D721Med (cell line): ENCODE measurements at places on chromosomes 6 and 20.

DNA sequence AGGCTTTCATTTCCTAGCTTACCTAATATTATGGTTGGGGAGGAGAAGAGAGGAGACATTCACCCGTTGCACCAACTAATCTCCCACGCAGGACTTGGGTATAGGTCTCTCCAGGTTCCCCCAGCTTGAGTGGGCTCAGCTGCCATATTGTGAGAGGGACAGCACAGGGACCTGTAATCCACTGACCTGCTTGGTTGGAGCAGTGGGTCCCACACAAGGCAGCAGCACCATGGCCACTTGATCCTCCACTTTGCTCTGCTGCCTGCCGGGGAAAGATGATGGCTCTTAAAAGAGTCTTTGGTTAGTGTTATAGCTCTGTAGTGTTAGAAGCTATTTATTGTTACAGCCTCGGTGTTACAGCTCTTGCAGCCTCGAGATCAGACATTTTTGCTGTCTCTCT lies 22.5 kb upstream of the ECHDC1 start:
- DNase-seq: no peak

- no peak for DNase-seq
Measured at GRCh38 chr20:6339176-6339575, 216.3 kb upstream of the FERMT1 start.

- no peak for DNase-seq
Measured at GRCh38 chr20:9996944-9997343, 37.8 kb upstream of the ANKEF1 start.

DNA sequence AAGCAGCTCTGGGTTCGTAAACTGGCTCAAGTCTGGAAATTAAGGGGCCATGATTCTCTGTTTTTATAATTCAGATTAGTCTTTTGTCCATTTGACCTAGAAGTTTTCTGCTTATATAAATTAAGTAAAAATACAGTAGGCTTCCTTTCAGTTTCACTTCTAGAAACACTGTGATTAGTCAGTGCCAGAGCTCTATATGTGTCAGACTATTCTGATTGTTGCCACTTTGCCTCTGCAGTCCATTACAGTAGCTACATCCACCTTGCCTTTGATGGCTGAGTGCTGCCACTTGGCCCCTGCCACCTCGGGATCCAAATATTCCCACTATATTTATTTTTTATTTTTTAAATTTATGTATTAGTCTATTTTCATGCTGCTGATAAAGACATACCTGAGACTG lies 7.9 kb downstream of the ZC2HC1B start:
- no peak for DNase-seq

DNA sequence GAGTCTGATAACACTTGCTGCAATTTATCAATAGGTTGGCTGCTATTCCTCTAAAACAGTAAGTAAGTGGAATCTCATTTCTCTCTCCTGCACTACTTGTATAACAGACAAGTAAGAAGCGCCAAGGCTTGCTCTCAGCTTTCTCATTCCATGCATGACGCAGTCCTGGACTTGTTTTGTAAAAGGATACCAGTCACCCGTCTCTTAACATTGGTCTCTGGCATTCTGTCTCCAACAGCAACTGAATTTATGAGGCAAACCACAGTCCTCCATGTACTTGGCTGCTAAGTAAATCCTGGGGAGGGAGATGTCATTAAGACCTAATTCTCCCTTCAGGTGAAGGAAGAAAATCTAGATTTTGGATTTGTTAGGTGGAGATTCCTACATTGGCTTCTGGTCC lies 115.4 kb downstream of the OPN5 start:
- no peak for DNase-seq

- no peak for DNase-seq
Measured at GRCh38 chr6:45690846-45691245, 313.1 kb upstream of the SUPT3H start.

DNA sequence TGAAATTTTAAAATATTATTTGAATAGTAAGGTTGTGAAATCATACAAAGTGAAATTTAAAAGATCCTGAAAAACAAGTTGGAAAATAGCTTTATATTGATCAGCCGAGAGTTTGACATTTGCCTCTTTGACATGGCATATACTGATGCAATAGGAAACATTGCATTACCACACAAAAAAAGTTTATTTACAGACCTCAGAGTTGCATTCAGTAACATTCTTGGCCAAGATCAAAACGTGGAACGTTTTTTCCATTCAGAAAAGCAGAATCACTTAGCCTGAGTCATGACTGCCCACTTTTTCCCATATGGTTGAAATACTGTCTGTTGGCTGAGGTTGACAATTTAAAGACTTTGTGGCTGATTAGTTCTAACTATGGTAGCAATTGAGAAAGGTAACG lies 55.1 kb upstream of the BACH2 start:
- no peak for DNase-seq

DNA sequence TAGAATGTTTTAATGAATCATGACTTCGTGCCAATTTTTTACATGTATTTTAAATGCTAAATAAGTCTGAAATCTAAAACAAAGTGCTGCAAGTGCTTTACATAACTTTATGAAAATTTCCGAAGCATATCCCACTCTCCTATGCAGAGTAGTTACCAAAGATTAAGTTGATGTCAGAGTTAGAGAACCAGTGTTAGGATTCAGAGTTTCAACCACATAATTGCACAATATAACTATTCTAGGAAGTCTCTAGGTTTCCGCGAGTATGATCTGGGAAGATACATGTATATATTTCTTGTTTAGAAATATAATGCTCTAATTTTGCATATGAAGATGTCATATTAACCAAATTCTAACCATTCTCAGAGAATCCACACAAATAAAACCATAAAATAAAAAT lies 74.8 kb downstream of the ASCC3 start:
- no peak for DNase-seq

GRCh38 chr20:23340524-23340923 lies 10.1 kb upstream of the NXT1 start:
- peak; percentile 41 for DNase-seq

- no peak for DNase-seq
Measured at GRCh38 chr6:96542702-96543101, 20.2 kb upstream of the FHL5 start.

DNA sequence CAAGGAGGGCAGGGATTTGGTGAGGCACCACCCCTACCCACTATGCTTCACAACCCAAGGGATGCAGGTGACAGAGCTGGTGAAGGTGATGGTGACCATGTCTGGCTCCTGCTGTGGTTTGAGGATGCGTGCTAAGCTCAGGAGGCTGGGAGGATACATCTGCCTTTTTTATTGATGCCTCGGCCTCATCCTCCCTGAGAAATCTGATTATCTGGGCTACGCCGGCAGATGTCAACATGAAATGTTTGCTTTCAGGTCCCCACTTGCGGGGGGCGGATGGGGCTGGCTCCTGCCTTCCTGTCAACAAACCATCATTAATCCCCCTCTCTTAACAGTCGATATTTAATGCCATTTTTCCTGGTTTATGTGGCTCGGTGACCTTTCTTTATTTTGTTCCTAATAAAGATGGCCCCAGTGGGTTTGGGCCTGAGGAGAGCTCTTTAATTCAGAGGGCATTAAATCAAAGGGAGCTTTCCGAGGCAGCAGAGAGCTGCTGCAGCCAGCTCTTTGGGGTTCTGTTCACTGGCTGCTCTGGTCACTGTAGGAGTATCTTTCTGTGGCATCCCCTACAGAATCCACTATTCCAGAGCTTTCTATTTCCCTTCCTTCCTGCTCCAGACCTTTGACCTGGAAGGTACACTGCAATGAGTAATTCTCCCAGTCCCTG lies 33.5 kb upstream of the LRFN2 start:
- no peak for DNase-seq

- no peak for DNase-seq
Measured at GRCh38 chr6:135062735-135063134, 8.1 kb upstream of the HBS1L start.

- no peak for DNase-seq
Measured at GRCh38 chr6:14509120-14509519, 391.5 kb downstream of the CD83 start.

DNA sequence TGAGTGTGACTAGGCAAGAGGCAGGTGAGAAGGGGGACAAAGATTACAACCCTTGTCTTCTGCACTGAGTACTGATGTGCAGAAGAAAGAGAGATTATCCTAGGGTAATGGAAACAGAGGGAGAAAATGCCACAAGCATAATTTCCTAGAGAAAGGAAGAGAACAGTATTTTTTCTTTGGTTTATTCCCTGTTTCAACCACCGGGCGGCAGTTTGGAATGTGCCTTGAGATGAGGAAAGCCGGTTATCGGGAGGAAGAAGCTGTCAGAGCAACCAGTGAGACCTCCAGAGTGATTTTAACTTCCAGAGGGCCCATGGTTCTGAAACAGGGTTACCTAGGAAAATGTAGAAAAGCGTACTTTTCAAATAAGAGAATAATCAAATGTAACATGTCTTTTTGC lies 121.4 kb downstream of the REV3L start:
- no peak for DNase-seq

GRCh38 chr20:58054780-58055373 lies 173.6 kb downstream of the ANKRD60 start:
- DNase-seq: no peak

DNA sequence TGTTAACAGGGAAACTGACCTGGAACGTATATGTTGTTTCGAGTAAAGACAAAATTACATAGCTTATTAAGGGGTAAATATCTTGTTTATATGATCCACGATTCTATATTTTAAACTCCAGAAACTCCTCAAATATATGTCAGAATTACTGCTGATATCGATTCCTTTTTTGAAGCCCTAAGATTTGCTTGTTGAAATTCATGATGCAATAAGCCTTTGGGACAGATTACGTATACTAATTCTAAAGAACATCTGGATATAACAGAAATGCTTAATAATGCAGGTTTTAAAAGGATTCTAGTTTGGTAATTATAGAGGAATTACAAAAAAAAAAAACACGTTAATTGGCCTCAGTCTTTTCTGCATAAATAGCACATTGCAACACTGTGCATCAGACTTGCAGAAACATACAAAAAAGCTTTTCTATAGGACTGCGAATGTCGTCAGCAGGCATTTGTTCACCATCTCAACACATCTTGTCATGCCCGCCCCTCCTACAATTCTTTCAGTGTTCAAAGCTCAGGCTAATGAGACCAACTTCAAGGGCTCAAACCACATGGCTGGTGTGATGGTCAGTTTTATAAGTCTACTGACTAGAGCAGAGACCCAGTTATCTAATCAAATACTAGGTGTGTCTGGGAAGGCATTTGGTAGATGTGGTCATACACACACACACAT lies 74.9 kb downstream of the AGPAT4 start:
- DNase-seq: no peak

DNA sequence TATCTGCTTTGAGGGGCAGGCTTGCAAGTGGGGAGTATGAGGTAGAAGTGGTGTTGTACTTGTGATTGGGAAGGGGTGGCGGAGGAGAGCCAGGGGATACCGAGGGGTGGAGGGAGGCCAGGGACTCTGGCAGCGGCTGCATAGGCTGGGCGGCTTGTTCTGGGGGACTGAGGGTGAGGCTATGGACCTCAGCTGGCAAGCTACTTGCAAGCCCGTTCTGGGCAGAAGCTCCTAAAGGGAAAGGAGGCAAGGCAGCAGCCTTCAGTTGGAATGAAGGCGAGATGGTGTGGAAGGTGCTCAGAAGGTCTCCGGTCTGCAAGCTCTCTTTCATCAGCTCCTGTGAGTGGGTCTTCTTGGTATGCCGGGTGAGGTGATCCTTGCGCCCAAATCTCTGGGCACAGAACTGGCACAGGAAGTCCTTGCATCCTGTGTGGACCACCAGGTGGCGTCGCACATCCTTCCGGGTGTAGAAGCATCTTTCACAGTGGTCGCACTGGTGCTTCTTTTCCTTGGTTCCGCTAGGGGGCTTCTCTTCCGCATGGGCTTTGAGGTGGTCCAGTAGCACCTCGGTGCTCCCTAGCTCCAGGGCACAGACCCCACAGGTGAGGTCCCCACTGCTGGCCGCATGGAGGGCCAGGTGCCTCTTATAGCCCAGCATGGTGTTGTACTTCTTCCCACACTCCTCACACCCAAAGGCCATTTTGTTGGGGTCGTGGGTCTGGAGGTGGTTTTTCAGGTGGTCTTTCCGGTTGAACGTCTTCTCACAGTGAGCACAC lies 66.0 kb downstream of the PLAGL1 start:
- DNase-seq: peak; percentile 40

DNA sequence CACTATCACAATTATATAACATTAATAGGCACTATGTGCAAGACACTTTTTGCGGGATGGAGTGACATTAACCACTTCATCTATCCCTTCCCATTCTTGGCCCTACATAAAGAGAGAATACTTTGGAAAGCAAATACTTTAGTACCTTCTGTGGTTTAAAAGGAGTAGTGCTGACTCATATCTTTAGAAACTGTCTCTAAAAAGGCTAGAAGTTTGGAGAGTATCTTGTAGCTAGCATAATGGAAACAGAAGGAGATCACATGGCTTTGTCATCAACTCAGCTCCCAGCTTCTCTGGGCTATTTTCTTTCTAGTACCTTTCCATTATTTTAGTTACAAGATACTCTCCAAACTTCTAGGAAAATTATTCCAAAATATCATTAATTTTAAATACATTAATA lies 157.5 kb downstream of the ADGRG6 start:
- DNase-seq: no peak

DNA sequence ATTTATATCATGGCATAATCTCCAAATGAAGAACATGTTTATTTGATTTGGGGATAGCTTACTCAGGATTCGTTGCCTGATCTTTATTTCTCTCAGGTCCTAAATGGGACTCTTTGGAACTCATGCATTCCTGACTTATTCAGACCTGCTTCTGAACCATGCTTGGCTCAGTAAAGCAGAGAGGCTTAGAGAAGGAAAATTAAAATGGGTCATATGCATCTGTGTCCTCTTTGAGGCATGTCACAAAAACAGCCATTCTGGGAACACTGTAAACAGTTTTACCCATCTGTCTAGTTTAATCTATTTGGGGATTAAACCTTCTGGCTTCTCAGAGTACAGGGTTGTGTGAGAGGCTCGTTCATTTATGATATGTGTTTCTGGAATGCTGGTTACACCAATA lies 1017.3 kb downstream of the KIF16B start:
- no peak for DNase-seq

DNA sequence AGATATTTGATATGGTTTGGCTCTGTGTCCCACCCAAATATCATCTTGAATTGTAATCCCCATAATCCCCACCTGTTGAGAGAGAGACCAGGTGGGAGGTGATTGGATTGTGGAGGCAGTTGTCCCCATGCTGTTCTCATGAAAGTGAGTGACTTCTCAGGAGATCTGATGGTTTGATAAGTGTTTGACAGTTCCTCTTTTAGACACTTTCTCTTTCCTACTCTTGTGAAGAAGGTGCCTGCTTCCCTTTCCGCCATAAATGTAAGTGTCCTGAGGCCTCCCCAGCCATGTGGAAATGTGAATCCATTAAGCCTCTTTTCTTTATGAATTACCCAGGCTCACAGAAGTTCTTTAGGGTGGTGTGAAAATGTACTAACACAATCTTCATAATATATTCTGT lies 1404.0 kb upstream of the ADGRB3 start:
- DNase-seq: no peak

GRCh38 chr6:37822851-37823682 lies 3.5 kb downstream of the ZFAND3 start:
- DNase-seq: no peak

DNA sequence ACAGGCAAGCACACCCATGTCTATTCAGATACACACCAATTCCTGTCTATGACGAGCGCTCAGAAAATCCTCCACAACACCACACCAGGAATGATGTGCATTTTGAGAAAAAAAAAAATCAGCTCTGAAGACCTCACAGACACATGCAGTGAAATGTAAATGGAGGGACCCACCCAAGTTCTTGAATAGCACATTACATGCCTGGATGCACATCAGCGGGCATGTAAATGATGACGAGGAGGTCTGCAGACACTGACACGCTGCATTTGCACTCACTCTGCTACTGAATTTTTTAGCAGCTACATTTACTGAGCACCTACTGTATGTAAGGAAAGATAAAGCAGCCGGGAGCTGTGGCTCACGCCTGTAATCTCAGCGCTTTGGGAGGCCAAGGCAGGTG lies 14.7 kb downstream of the NRSN2 start:
- DNase-seq: no peak
